ENCODE measurements at places on chromosomes 12 and 14. TPM values are rescaled to one million over a fixed set of nuclear protein-coding genes. Genes with fewer than 3 reads are reported as not detected.

- no peak overlapping the region for H3K27ac ChIP-seq
- H3K4me1 ChIP-seq: no peaks in the 10 kb centered on the region
- no peaks in the 10 kb centered on the region for H3K27me3 ChIP-seq
- no peak overlapping the region for H3K4me3 ChIP-seq
- peaks cover 6% of the 10 kb centered on the region for H3K36me3 ChIP-seq
Observed at GRCh38 chr12:65238609-65239008, 39.9 kb upstream of the MSRB3 start.

DNA sequence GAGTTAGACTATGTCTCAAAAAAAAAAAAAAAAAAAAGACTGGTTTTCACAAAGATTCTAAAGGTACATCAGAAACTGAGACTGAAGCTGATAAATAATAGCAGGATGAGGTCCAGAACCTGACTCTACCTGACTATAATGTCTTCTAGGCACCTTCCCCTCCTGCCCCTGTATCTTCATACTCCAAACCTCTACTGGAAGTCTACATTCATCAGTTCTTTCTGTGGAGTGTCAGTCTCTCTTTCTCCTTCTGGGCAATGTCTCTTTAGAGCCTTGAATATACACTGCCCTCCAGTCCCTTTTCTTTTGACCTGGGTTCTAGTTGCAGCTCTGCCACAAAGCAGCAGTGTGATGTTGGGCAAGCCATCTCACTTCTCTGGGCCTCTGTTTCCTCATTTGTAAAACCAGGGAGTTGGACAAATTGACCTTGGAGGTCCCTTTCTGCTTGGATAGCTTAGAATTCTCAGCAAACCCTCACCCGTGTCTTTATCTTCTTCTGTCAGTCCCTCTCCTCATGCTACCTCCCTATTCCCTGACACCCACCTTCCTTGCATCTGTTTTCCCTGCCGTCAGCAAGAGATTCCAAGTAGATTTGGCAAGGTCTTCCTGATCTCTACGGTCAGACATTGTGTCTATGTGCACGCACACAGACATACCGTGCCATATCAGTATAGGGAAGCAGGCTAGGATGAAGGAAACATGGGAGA lies 4.3 kb downstream of the NFE2 start:
- H3K27ac ChIP-seq: no peak overlapping the region
- no peaks in the 10 kb centered on the region for H3K36me3 ChIP-seq
- peaks cover 20% of the 10 kb centered on the region for H3K27me3 ChIP-seq
- DNase-seq: no peak

GRCh38 chr14:71183876-71184689 lies 276.8 kb downstream of the PCNX1 start:
- no peaks in the 10 kb centered on the region for H3K27me3 ChIP-seq
- no peaks in the 10 kb centered on the region for H3K36me3 ChIP-seq
- H3K4me1 ChIP-seq: 0 out of 2 replicates have a peak, but pooled peaks cover 2% of the 10 kb centered on the region
- no peak overlapping the region for H3K27ac ChIP-seq
- H3K4me3 ChIP-seq: no peak overlapping the region

DNA sequence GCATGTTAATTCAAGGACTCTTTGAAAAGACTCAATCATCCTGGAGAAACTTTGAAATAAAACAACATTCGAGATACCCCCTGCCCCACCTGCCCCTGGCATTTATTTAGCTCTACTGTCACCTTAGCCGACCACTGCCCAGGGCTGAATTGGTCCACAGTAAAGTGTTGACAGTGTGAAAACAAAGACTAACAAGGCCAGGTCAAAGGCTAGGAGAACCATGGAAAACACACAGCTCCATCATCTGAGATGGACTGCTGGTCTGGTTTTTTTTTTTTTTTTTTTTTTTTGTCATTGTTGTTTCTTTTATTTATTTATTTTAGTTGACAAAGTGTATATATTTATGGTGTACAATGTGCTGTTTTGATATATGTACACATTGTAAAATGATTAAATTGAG lies 25.7 kb downstream of the GSTZ1 start:
- peaks cover 2% of the 10 kb centered on the region for H3K4me1 ChIP-seq
- H3K27me3 ChIP-seq: no peaks in the 10 kb centered on the region
- H3K27ac ChIP-seq: no peak overlapping the region
- no peak for DNase-seq
- H3K36me3 ChIP-seq: peaks cover 6% of the 10 kb centered on the region
- no peak overlapping the region for H3K4me3 ChIP-seq

LRIG3 gene
- total RNA-seq: 71.2 TPM

Measured in IMR-90 (cell line).